Stimulated activated CD4-positive, alpha-beta T cell treated with anti-CD3 and anti-CD28 coated beads, Interleukin-4, amount 100 ng/mL, for 4 hours (primary cell): ENCODE measurements at places on chromosomes 4 and X.

DNA sequence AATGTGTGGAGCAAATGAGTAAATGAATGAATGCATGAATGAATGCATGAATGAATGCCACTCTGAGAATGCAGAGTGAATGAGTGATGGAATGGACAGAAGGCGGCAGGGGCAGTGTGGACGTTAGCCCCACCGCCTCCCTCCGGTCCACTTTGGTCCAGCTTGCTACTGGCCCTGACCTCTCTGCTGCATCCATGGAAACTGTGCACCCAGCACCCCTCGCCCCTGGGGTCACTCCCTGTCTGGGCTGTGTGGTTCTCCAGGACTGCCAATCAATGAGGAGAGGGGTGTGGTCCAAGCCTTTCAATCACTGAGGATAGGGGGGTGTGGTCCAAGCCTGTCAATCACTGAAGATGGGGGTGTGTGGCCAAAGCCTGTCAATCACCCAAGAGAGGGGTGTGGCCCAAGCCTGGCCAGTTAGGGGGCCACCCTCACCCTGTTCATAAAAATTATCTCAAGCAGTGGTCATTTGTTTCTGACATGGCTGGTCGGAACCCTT is 39.2 kb upstream of the ASMTL start:
- DNase-seq = no peak

GRCh38 chr4:17763931-17764330 is 17.5 kb downstream of the FAM184B start:
- no peak for DNase-seq

- DNase-seq = no peak
Measured at GRCh38 chr4:129326571-129327460, 230.9 kb downstream of the C4orf33 start.

- DNase-seq = no peak
Measured at GRCh38 chrX:132501606-132502005, 12.8 kb upstream of the MBNL3 start.

DNA sequence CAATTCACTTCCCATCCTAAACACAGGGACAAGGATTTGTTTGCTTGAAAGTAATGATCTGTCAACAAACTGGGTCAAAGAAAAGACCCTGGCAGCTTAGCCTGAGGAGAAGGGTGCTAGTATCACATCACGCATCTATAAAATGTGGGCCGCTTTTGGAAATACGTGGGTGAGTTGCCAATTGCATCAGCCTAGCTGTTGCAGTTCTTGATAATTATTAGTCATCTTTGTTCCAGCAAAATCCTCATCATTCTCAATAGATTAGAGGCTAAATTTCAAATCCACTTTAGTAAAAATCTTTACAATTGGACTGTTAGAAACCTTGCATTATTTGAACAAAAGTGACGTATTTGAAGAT is 33.6 kb upstream of the TAPT1 start:
- DNase-seq = peak; percentile 2

DNA sequence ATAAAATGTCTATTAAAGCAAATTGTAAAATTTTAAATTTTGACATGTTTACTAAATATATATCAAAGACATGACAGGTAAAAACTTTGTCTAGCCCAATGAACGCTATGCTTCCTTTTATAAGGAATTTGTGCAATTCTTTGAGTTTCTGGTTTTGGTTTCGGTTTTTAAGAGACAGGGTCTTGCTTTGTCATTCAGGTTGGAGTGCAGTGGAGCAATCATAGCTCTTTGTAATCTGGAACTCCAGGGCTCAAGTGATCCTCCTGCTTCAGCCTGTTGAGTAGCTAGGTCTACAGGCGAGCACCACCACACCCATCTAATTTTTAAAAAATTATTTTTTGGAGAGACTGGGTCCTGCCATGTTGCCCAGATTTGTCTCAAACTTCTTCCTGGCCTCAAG is 60.7 kb downstream of the BLTP1 start:
- DNase-seq = no peak

- DNase-seq = peak; percentile 74
Measured at GRCh38 chr4:10099499-10100325, 16.9 kb downstream of the WDR1 start.

GRCh38 chr4:165208221-165208652 is 876 bp downstream of the KLHL2 start:
- no peak for DNase-seq

- DNase-seq = no peak
Measured at GRCh38 chrX:110440016-110440805, 81.6 kb downstream of the RTL9 start.

GRCh38 chr4:154205471-154205870 is 286.1 kb downstream of the DCHS2 start:
- DNase-seq = no peak

GRCh38 chrX:13059637-13060499 is 15.4 kb upstream of the FAM9C start:
- no peak for DNase-seq

GRCh38 chrX:80021621-80022020 is 7.1 kb downstream of the TBX22 start:
- no peak for DNase-seq

DNA sequence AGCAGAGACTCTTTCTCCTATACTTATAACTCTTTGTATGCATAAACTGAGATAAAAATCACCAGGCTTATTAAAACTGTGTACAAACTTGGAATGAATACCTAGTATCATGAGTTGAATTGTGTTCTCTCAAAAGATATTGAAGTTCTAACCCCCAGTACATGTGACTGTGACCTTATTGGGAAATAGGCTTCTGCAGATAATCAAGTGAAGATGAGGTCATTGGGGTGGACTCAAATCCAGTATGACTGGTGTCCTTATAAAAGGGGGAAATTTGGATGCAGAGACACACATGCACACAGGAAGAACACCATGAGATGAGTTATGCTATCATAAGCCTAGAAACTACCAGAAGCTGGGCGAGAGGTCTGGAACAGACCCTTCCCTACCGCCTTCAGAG is 26.2 kb downstream of the ZNF827 start:
- no peak for DNase-seq

GRCh38 chr4:159305129-159305528 is 202.2 kb downstream of the RAPGEF2 start:
- DNase-seq = no peak

GRCh38 chrX:136546371-136546781 is 14.4 kb downstream of the VGLL1 start:
- DNase-seq = no peak

- no peak for DNase-seq
Measured at GRCh38 chr4:27638163-27638915, 777.7 kb downstream of the STIM2 start.

DNA sequence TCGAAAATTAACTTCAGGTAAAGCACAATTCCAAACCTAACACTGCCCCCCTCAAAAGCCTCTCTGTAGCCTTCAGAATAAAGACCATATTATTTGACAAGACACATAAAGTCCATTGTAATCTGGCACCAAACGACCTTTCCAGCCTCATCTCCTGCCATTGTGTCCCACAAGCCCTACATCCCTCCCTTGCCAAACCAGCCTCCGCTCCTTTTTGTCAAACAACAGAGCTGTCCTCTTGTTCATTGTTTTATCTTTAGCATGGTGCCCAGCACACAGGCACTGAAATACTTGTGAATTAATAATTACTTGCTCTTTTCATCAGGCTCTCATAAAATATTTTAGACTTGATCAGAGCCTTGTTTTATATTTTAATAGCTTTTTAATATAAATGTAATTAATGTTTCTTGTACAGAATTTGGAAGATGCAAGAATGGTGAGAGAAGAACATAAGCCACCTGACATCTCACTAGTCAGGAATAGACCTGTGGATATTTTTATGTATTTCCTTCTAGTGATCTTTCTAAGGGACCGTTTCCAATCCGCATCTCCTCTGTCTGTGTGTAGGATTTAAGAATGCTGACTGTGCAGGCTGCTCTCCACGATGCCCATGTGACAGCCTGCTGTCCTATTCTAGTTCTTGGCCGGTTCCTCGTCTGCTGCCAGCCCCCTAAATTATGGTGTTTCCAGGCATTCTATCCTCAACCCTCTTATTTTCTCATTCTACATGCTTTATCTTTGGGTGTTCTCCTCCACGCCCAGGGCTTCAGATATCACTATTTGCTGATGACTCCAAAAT is 3.0 kb upstream of the IRF2 start:
- no peak for DNase-seq

GRCh38 chr4:147828331-147828905 is 96.5 kb downstream of the ARHGAP10 start:
- no peak for DNase-seq

GRCh38 chrX:106780664-106781377 is 21.7 kb upstream of the TBC1D8B start:
- DNase-seq = no peak

DNA sequence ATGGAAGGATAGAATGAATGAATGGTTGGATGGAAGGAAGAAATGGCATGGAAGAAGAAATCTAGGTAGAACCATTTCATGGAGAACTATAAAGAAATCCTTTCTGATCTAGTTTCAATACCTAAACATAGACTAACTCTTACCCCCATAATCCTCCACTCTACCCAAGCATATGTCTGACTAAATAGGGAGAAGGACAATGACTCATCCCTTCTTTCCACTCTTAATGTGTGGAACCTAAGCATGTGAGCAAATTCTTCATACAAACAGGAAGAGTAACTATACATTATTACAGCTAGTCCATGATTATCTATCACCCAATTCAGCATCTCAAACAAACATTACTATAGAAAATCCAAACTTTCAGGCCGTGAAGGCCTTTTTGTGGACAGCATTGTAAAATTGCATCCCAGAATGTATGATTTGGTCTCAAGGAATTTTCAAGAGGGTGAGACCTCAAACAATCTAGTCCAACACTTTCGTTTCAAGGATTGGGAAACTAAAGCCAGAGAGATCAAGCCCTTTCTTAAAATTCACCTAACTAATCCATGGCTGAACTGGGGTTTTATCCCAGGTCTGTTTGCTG is 11.2 kb downstream of the C1QTNF7 start:
- no peak for DNase-seq

GRCh38 chr4:36304138-36304681 is 22.8 kb downstream of the DTHD1 start:
- DNase-seq = no peak

DNA sequence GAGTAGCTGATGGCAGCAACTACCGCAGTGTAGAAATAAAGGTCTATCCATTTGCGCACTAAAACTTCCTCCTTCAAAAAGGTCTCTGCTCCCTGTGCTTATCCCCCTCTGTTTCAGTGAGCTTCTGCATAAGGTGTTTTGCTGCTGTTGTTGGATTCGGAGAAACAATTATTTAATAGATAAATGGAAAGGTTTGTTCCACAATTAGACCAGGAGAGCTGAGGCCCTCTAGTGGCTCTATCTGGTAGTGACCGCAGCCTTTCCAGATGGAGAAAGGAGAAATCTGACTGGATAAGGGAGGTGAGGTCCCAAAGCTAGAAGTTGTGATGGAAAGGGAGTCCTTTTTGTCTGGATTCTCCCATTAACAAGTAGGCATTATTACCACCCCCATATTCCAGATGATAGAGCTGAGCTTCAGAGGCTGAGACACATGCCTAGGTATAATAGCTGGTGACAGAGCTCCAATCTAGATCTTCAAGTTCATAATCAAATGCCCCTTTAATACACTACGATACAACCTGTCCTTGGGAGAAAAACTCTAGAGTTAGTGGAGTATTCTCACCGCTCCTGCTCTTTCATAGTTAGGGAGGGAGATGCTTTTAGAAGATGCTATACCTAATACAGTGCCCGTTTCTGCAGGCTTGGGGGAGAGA is 5.1 kb upstream of the GABRQ start:
- DNase-seq = no peak

- no peak for DNase-seq
Measured at GRCh38 chr4:119666653-119667091, 38.1 kb upstream of the PDE5A start.

DNA sequence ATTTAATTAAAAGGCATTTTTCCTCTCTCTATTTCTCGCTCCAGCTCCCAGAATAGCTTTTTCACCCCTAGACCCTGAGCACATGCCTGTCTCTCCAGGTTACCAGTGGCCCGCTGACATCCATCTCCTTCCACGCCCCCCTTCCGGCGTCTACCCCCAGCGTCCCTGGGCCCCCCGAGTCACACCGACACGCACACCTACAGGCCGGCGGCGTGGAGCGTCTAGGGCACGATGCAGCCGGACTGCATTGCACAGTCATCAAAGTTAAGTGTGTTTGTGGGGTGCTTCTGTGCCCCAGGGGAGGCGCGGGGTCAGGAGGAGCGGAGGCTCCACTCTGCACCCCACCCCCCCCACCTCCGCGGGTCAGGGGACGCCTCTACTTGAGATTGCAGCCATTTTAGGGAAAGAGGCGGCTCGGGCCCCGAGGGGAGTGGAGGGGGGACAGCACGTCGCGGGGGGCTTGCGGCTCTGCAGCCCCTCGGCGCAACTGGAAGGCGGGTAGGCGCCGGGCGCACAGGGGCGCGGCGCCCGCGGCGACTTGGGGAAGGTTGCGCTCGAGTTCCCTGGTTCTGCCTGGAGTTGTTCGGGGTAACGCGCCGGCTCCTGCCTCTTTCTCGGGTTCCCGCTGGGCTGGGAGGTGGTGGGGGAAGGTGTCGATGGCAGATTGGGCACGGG is 112.7 kb downstream of the DHX15 start:
- DNase-seq = no peak
